ENCODE measurements at places on chromosomes 3 and 15.

DNA sequence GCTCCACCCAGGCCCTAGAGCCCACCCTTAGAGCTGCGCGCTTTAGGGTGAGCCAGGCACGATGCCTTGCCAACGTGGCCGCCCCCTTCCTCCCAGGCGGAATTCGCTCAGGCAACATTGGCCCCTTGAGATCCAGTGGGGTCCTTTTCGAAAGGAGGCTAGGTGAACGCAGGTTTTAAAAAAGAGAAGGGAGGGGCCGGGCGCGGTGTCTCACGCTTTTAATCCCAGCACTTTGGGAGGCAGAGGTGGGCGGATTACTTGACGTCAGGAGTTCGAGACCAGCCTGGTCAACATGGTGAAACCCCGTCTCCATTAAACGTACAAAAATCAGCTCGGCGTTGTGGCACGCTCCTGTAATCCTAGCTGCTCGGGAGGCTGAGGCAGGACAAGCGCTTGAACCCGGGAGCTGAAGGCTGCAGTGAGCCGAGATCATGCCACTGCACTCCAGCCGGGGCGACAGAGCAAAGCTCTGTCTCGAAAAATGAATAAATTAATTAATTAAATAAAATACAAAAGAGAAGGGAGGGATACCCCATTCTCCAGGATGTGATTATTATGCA, 984 bp upstream of the RPP25 start:
- DNase-seq, result no peak

DNA sequence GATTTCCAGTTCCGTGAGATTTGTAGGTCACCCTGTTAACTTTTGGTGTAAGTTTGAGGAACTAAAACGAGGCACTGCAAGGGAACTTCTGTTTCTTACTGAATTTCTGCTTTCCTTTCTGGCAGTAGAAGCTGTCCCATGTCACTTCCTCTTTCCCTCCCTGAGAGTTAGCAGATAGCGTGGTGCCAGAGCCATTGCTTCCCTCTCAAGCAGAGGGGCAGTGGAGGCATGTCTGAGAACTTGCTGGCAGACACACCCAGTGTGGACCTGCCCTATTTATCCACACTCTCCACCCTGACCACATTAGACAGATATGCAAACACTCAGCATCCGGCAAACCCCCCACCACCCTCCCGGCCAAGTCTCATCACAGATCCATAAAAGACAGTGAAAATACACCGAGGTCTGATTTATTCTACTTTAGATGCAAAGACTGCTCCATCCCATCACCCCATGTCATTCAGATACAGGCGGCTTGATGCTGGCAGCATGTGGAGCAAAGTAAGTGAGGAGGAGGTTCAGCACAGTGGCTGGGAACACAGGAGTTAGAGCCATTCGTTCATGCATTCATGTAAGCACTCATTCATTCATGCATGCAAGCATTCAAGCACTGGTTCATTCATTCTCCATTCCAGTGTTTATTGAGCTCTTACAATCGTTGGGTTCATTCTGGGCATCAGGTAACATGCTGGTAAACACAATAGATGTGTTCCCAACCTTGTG, 324.7 kb downstream of the SHQ1 start:
- DNase-seq, result no peak

- no peak for DNase-seq
Observed at GRCh38 chr3:182978387-182978786, 2.0 kb downstream of the DCUN1D1 start.

- no peak for DNase-seq
Observed at GRCh38 chr3:148066802-148067201, 630.9 kb upstream of the AGTR1 start.
